ENCODE measurements at places on chromosomes 7 and 10.

- peak; percentile 70 for DNase-seq
Measured at GRCh38 chr7:4753598-4754432, 21.6 kb upstream of the AP5Z1 start.

GRCh38 chr7:138359870-138360559, 100.0 kb upstream of the TRIM24 start:
- DNase-seq: no peak

- no peak for DNase-seq
Measured at GRCh38 chr7:135925210-135925609, 51.9 kb downstream of the MTPN start.

GRCh38 chr10:105149371-105149891, 508.3 kb downstream of the SORCS3 start:
- DNase-seq: no peak

- no peak for DNase-seq
Measured at GRCh38 chr10:86110156-86110786, 256.3 kb downstream of the GRID1 start.
